ENCODE measurements at places on chromosomes 1 and 21.
A peak's percentile ranks its signal among the peaks of the same experiment; 100 is the strongest.

DNA sequence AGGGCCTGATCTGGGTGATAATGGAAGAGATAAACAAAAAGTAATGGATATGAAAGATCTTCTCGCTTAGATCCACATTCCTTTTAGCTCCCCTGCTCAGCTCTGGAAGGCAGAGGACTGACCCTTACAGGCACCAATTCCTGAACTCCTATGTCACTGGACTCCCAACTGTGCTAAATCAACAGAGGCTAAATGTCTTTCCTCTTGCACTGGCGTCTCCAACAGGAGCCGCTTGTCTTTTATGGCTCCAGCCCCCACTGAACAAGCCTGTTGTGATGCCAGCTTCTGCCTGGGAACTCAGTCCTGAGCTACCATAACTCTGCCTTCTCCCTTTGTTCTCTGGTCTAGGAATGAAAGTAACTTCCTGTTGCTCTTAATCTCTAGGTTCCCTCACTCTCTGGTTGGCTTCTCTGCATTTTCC is 142.1 kb upstream of the COL11A1 start:
- peak; percentile 7 for DNase-seq

GRCh38 chr1:155776414-155776813 is 80.6 kb downstream of the GON4L start:
- no peak for DNase-seq

DNA sequence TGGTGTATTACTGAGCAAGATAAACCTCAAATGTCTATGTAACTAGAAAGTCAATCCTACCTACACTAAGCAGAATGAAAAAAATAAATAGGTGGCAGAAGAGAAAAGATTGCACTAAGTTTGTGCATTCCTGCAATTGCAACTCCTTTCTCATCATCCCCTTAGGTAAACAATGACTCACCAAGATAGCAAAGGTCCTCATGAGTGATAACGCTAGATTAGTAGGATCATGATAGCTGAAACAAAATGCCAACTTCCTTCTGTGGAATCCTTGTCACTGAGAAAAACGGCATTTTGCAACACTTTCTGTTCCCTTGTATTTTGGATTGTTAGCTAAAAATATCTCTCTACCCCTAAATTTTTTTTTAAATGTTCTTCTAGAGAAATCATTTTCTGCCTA is 20.0 kb upstream of the FCER1A start:
- no peak for DNase-seq

DNA sequence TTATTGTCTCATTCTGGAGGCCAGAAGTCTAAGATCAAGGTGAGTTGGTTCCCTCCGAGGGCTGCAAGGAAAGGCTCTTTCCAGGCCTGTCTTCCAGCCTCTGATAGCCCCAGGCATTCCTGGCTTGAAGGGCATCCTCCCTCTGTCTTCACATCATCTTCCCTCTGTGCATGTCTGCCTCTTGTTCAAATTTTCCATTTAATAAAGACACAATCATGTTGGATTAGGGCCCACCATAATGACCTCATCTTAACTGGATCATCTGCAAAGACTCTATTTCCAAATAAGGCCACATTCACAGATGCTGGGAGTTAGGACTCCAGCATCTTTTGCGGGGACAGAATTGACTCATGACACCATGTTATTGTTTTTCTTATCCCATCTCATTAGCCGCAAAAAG is 24.5 kb downstream of the HUNK start:
- DNase-seq: no peak

DNA sequence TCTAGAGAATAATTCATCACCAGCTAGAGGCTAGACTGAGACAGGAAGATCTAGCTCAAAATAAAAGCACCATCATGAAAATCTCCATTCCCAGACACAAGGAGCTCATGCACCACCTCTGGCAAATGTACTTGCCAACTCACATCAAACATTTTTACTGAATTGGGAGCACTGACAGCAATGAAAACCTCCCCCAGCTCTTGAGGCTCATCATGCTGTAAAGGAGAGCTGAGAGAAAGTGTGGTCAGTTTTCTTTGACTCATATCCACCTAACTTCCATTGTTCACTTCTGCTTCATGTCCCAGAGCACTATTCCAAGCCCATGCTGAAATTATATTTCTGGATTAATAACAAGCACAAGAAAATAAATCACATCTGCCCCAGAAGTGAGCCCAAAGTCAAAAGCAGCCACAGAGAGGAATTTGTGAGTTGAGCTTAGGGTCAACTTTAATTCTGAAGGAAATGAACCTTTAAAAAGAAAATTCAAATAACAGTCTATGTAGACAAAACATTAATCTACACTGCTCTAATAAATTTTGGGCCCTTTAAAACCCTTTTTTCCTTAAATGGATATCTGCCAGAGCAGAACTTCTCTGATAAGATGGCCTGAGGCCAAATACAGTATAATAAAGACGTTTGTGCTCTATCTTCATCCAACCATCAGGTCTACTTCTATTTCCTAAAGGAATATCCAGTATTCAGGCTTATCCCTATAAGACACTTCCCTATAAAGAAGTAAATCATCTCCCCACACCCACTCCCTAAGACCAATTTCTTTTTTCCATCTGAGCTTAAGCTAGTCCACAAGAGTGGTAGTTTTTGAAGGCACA is 85.9 kb upstream of the ADAM30 start:
- DNase-seq: no peak

DNA sequence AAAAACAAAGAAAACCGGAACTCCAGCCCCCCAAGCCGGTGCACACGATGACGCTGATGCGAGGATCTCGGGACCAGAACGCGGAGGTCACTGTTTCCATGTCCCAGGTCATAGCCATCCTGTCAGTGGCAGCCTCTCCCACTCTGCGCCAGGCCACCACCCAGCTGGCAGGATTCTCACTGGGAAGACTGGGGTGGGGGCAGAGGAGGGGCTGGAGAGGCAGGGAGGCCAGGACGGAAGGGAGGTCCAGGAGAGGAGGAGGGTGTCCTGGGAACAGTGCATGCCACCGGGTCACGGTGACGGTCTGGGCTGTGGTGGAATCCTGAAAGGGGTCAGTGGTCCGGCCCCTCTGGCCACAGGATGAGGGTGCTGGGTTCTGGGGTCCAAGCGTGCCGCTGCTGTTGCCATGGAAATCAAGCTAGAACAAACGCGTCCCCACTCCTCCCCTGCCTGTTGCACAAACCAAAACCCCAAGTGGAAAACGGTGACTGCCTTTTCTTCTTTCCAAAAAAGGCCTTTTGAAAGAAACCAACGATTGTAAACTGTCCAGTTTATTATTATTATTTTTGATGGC is 26.1 kb downstream of the MRPL37 start:
- no peak for DNase-seq

- DNase-seq: no peak
These were observed 32.2 kb upstream of the SNX27 start for GRCh38 chr1:151579436-151580225.

GRCh38 chr1:150024156-150024555 is 13.6 kb upstream of the OTUD7B start:
- DNase-seq: no peak

DNA sequence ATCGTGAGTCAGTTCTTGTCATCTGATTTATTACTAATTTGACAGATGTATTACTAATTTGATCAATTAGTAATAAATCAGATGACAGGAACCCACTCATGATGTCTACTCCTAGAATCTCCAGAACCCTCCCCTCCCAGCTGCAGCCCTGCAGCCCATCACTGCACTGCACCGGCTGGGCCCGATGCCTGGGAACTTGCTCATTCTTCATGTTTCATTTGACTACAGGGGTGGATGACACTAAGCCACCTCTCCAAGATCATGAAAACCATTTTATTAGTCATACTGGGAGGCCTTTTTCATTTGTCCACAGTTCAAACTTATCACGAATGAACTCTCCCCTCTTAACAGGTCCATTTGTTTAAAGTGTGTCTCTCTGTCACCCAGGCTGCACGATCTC is 41.0 kb downstream of the KCNH1 start:
- DNase-seq: no peak

DNA sequence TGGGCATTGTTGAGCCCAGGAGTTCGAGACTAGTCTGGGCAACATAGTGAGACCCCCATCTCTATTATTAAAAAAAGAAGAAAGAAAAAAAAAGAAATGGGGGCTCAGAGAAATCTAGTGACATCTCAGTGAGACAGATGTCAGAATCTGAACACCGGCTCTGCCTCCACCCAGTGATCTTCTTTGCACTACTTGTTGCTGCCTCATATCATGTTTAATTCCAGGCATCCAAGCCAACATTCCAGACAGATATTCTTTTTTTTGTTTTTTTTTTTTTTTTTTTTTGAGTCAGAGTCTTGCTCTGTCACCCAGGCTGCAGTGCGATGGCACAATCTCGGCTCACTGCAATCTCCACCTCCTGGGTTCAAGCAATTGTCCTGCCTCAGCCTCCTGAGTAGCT is 5.0 kb upstream of the ARL8A start:
- DNase-seq: no peak

- no peak for DNase-seq
These were observed 668 bp downstream of the RNF11 start for GRCh38 chr1:51236531-51237350.

- no peak for DNase-seq
These were observed 2.9 kb upstream of the KIF17 start for GRCh38 chr1:20720631-20721091.

DNA sequence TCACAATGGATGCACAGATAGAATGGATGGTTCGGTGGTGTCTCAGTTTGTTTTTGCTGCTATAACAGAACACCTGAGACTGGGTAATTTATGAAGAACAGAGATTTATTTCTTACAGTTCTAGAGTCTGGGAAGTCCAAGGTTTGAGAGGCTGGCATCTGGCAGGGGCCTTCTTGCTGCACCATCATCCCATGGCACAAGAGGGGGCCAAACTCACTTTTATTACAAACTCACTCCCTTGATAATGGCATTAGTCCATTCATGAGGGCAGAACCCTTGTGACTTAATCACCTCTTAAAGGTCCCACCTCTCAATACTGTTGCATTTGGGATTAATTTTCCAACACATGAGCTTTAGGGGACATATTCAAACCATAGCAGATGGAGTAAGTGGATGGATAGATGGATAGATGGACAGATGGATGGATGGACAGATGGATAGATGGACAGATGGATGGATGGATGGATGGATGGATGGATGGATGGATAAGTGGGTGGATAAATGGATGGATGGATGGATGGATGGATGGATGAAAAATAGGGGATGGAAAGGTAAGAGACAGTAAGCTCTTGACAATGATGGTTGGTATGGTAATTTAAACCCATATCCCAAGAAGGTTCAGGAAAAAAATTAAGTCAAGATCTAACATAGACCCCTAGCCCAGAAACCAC is 16.5 kb downstream of the CAMK2N1 start:
- DNase-seq: no peak

DNA sequence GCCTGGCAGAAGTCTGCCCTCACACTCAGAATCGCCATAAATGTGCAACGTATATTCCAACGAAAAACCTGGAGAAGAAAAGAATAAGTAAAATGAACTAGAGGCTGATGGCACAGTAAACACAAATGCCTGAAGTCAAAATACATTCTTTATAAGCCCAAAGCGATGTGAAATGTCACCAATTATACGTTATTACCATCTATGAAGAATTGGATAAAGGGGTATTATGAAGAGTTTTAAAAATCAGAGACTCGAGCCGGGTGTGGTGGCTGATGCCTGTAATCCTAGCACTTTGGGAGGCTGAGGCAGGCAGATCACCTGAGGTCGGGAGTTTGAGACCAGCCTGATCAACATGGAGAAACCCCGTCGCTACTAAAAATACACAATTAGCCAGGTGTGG is 18.6 kb downstream of the PTP4A2 start:
- DNase-seq: no peak
